ENCODE measurements at places on chromosomes 3 and 15. TPM values are rescaled to one million over a fixed set of nuclear protein-coding genes. Genes with fewer than 3 reads are reported as not detected.
A peak's percentile ranks its signal among the peaks of the same experiment; 100 is the strongest.

DNA sequence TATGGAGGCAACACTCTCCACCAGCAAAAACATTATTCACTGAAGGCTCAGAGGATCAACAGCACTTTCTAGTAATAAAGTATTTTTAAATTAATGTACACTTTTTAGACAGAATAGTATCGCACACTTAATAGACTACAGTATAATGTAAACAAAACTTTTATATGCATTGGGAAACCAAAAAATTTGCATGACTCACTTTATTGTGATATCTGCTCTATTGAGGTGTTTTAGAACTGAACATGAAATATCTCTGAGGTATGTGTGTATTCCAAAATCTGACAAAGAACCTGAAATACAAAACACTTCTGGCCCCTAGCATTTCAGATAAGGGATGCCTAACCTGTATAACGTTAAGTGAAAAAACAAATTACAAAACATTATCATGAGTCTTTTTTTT is 99.7 kb downstream of the PRICKLE2 start:
- H3K36me3 ChIP-seq: no peaks in the 10 kb centered on the region
- no peaks in the 10 kb centered on the region for H3K4me1 ChIP-seq
- no peaks in the 10 kb centered on the region for H3K27me3 ChIP-seq
- no peak for DNase-seq
- H3K27ac ChIP-seq: no peak overlapping the region

DNA sequence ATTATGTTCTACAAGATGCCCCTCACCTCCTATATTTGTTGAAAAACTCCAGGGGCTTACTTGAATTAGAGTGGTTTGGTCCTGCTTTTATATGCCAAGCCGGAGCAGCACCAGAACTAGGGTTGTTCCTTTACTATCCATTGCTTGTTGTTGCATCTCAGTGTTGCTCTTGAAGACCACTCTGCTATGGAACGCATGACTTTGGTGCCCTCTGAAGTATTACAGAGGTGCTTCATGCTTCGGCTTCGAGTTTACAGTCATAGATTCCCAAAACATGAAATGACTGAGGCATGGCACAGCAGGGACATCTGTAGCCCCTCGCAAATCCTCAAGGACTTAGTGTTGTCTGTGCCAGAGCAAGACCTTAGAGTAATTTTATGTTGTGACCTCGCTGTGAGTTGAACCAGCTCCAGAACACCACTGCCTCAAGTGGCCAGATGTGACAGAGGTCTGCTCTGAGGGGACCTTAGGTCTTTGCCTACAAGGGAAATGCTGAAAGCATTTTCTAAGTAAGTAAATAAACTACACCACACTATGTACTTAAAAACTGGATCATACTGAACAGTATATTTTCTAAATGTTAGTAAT is 67.2 kb upstream of the SIAH2 start:
- no peak overlapping the region for H3K4me3 ChIP-seq
- DNase-seq: no peak
- no peak overlapping the region for H3K27ac ChIP-seq
- no peaks in the 10 kb centered on the region for H3K4me1 ChIP-seq
- no peaks in the 10 kb centered on the region for H3K36me3 ChIP-seq

- H3K27ac ChIP-seq: no peak overlapping the region
- peaks cover 5% of the 10 kb centered on the region for H3K4me1 ChIP-seq
- no peaks in the 10 kb centered on the region for H3K36me3 ChIP-seq
- DNase-seq: no peak
- H3K27me3 ChIP-seq: no peaks in the 10 kb centered on the region
- no peak overlapping the region for H3K4me3 ChIP-seq
These were observed 41.3 kb downstream of the WHAMM start for GRCh38 chr15:82850731-82851130.

GRCh38 chr3:117788506-117788905 is 1078.9 kb downstream of the TUSC7 start:
- no peak for DNase-seq
- H3K27me3 ChIP-seq: no peaks in the 10 kb centered on the region
- no peaks in the 10 kb centered on the region for H3K36me3 ChIP-seq
- no peak overlapping the region for H3K27ac ChIP-seq

DNA sequence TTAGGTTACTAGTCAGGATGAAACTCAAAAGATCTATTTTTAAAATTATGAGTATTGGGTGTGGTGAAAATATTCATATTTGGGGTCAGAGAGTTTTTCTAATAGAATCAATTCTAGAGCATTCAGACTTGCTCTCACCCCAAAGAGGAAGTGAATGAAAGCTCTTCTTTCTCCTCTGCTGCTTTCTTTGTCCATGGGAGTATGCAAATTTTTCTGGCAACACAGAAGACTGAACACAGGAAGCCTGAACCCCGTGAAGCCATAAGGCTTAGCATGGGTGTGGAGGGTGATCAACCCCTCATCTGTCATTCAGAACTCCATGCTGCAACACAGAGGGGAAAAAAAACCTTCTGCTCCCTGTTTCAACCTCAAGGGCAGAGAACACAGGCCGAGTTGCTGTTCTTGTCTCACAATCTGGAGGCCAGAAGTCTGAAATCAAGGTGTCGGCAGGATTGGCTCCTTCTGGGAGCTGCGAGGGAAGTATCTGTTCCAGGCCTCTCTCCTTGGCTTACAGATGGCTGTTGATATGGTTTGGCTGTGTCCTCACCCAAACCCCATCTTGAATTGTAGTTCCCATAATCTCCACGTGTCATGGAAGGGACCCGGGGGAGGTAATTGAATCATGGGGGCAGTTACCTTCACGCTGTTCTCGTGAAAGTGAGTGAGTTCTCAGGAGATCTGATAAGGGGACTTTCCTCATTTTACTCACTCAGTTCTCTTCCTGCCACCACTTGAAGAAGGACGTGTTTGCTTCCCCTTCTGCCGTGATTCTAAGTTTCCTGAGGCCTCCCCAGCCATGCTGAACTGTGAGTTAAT is 33.7 kb upstream of the CD47 start:
- H3K27me3 ChIP-seq: no peaks in the 10 kb centered on the region
- H3K27ac ChIP-seq: no peak overlapping the region
- peak; percentile 30 for DNase-seq
- no peak overlapping the region for H3K4me3 ChIP-seq
- H3K4me1 ChIP-seq: peaks cover 4% of the 10 kb centered on the region

Gene COL6A5
- polyA plus RNA-seq: 2.2 TPM
